ENCODE measurements at places on chromosomes 3 and 15. TPM values are rescaled to one million over a fixed set of nuclear protein-coding genes. Genes with fewer than 3 reads are reported as not detected.

CSPG5 gene
- 1.3 TPM for total RNA-seq

ACAN gene
- 0.06 TPM for total RNA-seq

SAMMSON gene
- total RNA-seq = not detected

SPATA12 gene
- not detected for total RNA-seq

ALG1L2 gene
- not detected for total RNA-seq

FILIP1L gene
- 49.8 TPM for total RNA-seq

IFRD2 gene
- total RNA-seq = 76.8 TPM

TMEM40 gene
- not detected for total RNA-seq

REC114 gene
- total RNA-seq = not detected

CCDC39 gene
- 1.2 TPM for total RNA-seq

- DNase-seq = no peak
Observed at GRCh38 chr15:28020644-28021043, 78.5 kb downstream of the OCA2 start.

GRCh38 chr3:73609655-73610054 lies 15.1 kb downstream of the PDZRN3 start:
- DNase-seq = no peak

GRCh38 chr3:89644716-89645115 lies 537.3 kb downstream of the EPHA3 start:
- DNase-seq = no peak

DNA sequence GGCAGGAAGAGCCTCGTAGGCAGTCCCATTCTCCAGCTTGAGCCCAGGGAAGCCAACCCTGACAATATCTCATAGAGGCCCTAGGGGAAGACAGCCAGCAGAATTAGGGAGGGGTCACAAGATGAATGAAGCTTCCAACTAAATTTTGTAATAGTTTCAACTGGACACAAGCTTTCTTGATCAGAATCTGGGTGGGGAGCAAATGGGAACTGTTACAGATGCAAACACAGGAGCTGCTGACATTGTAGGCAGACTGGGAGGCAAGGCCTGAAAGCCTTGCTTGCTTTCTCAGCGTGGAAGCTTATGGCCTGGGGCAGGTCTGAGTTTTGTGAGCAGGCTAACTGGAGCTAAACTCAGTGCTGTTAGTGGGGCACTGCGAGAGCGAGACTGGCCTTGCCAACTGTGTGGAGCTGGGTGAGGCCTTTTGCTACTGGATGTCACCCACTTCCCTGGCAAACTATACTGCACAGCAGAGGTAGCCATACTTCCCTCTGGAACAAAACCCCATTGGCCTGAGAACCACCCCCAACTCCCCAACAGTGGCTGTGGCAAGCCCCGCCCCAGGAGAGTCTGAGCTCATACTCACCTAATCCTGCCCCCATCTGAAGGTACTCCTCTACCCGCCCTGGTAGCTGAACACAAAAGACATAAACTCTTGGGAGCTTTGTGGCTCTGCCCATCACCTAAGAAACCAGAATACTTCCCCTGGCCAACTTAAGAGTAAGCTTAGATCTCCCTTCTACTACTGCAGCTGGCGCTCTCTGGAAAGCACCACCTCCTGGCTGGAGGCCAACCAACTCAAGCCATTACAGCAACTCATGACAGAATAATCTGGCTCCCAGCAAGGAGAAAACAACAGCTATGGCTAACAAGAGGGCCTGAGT lies 42.9 kb downstream of the CFAP20DC start:
- no peak for DNase-seq

DNA sequence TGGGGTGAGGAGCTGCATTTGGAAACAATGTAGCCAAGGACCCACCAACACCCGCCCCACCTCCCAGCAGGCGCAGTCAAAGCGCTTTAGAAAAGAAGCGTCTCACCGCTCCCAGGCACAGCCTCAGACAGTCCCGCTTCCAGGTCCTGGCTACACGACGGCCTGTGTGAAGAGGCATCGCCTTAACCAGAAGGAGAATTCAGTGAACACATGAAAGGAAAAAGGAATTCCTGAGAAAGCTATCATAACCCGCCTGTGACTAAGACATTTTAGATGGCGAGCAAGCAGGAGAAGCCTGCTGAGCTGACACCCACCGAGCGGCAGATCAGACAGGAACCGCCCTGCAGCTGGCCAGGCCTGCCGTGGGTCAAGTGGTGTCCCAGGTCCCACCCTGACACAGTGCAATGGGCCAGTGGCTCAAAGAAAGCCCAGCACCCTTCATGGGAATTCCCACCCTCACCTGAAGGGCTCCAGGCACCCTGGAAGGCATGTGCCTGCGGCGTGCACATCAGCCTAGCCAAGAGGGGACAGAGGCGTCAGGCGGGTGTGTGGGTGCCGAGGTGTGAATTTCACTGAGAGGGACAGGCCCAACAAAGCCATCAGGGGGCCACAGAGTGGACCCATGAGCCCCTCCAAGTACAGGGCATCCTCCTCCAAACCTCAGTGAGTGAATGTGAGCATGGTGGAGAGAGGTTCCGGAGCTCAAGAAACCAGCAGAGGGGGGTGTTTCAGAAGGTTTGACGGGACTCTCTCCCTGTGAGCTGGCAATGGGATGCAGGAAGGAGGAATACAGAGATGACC lies 144.8 kb downstream of the NSMCE3 start:
- DNase-seq = no peak

DNA sequence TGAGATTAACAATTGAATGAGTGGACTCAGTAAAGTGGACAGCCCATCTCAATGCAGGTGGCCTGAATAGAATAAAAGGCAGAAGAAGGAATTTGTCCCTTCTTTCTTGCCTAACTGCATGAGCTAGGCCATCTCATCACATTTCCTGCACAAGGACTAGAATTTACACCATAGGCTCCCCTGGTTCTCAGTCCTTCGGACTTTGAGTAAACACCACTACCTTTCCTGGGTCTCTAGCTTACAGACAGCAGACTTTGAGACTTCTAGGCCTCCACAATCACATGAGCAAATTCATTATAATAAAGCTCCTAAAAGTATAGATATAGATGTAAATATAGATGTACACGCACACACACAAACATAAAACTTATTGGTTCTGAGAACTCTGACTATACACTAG lies 28.3 kb downstream of the MTHFS start:
- DNase-seq = no peak

DNA sequence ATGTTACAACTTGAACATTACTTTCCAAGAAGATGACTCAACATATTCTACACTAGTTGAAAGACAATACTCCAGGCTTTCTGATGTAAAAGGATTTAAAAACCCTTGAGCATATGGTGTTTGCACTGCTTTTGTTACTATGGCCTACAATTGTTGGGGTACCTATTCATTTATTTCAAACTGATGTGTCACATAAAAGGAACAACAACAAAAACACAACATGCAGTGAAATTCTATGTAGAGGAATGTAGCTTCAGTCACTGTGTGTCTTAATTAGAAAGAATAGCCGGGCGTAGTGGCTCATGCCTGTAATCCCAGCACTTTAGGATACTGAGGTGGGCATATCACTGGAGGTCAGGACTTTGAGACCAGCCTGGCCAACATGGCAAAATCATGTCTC lies 1.6 kb downstream of the SPATA16 start:
- DNase-seq = no peak

DNA sequence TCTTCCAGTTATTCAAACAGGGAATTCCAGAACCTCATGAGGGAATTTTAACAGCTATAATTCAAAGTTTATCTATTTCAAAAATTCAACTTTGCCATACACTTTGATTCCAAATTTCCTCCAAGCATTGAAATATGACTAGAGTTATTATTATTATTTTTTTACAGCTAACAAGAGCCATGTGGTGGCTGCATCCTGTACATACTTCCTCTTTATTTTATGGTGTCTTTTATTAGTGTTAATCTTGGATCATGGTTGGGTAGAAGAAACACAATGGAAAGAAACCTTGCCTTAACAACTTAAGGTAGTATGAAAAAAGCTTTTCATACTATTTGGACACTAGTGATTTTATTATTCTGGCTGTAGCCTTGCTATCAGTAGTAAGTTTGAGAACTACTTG lies 52.7 kb downstream of the TFG start:
- no peak for DNase-seq

GRCh38 chr3:144351011-144351410 lies 379.4 kb downstream of the DIPK2A start:
- DNase-seq = no peak

- DNase-seq = no peak
Observed at GRCh38 chr3:140568842-140569520, 108.9 kb upstream of the TRIM42 start.

DNA sequence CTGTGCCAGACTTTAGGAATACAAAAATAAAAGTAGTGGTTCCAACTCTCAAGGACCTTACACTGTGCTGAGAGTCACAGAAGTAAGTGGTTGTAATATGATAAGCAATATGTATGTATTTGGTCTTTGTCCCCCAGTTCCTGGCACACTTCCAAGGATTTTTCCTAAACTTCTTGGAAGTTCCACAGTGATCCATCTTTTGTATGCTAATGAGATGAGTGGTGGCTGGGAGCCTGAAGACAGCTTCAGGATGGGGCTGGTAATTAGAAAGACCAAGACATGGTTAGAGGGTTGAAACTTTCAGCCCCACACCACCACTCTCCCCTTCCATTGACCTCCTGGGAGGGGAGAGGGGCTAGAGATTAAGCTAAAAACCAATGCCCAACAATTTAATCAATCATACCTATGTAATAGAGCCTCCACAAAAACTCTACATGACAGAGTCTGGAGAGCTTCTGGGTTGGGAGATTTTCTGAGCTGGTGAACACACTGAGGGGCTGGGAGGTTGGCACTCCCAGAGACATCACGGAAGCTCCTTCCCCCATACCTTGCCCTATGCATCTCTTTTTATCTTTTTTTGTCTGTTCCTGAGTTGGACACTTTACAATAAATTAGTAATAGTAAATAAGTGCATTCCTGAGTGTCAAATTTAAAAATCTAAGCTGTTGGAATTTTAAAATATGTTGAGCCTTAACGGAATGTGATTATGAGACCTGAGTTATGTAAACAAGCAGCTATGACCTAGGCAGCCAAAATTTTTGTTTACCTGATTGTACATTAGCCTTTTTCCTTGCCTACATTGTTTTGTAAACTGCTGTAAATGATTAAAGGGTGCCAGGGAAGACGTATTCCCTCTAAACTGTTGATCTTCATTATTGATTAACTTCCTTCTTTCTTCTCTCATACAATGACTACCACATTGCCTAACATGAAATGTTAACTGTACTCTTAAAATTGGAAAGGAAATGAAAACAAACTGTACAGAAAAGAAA lies 24.3 kb downstream of the CD200R1L start:
- DNase-seq = no peak

DNA sequence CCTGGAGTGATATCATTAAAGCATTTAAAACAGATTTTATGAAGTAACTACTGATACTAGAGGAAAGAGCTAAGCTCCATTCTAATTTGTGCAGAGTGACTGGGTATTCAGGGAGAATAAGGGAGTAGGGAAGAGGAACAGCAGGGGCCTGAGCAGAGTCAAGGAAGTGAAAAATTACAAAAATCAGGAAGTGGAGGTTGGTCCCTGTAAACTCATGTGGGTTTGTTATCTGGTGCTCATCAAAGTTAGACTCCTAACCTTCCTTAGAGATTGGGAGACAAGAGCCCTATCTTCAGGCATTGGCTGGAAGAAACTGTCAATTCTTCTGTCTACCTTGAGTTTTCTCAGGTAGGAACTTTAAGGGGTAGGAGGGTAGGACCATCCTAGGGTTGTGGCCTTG lies 82.5 kb downstream of the NEK11 start:
- no peak for DNase-seq

- no peak for DNase-seq
Observed at GRCh38 chr3:20256144-20256543, 70.1 kb upstream of the SGO1 start.

- DNase-seq = no peak
Observed at GRCh38 chr15:36370731-36371112, 208.7 kb upstream of the CDIN1 start.

- no peak for DNase-seq
Observed at GRCh38 chr3:103613397-103614156, 1178.8 kb downstream of the ZPLD1 start.

DNA sequence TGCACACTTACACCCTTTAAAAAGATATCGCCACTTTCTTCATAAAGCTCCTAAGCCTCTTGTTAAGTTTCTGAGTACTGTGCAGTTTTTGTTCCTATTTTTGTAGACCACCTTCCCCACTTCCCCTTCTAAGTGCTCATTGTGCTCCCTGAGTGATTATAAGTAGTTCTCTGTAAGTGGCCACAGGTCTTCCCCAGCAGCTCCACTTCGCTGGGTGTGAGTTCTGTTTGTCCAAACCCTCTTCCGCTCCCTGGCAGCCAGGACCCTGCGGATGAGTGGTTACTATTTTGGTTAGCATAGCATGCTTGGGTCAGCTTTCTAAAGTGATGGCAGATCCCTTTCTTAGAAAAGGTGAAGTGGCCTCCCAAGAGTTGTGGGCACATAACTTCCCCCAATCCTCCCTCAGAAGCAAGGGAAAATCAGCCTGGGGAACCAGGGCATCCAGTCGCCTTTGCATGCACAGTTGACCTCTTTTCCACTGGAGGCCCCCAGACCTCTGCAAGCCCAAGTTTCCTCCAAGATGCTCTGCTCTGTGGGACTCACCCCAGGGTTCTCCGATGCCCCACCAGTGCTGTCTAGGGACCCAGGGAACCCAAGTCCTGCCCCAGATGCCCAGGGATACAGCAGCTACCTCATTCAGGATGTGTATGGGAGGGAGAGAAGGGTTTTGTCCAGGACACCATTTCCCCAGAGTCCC lies 69.6 kb downstream of the ATP10A start:
- DNase-seq = no peak

DNA sequence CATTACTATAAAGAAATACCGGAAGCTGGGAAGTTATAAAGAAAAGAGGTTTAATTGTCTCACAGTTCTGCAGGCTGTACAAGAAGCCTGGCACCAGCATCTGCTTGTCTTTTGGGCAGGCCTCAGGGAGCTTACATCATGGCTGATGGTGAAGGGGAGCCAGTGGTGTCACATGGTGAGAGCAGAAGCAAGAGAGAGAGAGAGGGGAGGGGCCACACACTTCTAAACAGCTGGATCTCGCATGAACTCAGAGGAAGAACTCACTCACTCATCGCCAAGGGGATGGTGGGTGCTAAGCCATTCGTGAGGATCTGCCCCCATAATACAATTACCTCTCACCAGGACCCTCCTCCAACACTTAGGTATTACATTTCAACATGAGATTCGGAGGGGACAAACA lies 51.8 kb upstream of the ANKRD34C start:
- no peak for DNase-seq

GRCh38 chr3:187165144-187165543 lies 25.8 kb upstream of the RPL39L start:
- no peak for DNase-seq

DNA sequence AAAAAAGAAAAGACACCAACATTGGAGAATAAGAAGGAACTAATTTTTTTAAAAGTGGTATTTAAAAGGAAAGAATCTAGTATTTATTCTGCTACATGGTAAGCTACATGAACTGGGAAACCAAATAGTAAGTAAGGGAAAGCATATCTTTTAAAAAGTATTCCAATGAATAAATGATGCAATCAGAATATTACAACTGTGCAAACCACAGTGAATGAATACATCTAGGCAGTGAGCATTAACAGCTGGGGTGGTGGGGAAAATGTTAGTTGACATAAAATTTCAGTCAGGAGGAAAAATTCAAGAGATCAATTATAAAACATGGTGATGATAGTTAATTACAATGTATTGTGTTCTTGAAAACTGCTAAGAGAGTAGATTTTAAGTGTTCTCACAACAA lies 16.9 kb downstream of the ICE2 start:
- no peak for DNase-seq

All from omental fat pad (tissue), 4 donors.